Stimulated activated CD4-positive, alpha-beta T cell treated with anti-CD3 and anti-CD28 coated beads, Interleukin-4, amount 100 ng/mL, for 48 hours (primary cell): ENCODE measurements at places on chromosomes 2 and 18.

GRCh38 chr2:168766600-168766999, 35.8 kb upstream of the NOSTRIN start:
- no peak for DNase-seq

DNA sequence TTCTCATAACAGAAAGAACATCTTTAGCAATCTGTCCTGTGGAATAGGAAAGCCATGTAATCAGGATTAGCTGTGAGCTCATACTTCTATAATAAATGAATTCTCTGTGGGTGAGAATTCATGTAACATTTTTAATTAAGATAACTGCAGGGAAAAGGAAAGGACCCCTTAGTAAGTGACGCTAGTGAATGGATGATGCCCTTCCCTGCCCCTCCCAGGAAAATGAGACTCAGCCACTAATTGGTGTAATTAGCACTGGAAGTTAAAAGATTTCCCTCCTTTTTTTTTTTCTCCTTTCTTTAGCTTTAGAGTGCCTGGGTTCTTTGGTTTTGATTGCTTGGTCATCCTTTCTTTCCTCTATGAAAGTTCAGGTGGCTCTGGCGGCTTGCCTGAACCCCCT, 90.3 kb downstream of the VWA3B start:
- no peak for DNase-seq

- no peak for DNase-seq
These were observed 11.5 kb downstream of the PPP1R7 start for GRCh38 chr2:241161646-241162281.

- no peak for DNase-seq
These were observed 46.0 kb upstream of the CALCRL start for GRCh38 chr2:187493877-187494568.

- no peak for DNase-seq
These were observed 157.5 kb upstream of the MYCN start for GRCh38 chr2:15782769-15783294.

- no peak for DNase-seq
These were observed 15.5 kb upstream of the SIX2 start for GRCh38 chr2:45024600-45025291.

GRCh38 chr2:188713961-188714360, 260.2 kb upstream of the COL3A1 start:
- DNase-seq: no peak

DNA sequence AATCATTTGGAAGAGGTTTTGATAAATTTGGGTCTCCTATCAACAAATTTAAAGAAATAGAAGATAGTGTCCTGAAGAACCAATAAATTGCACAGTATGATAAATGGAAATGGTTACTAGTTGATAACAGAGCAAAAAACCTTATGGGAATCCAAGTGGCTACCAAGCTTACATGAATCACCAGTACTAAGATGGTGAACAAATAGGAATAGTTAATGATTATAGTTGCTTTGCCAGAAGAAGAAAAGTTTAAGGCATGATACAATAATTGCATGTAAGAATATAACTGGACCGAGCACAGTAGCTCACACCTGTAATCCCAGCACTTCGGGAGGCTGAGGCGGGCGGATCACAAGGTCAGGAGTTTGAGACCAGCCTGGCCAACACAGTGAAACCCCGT, 19.6 kb upstream of the INO80D start:
- DNase-seq: no peak

GRCh38 chr18:3058328-3059191, 45.6 kb upstream of the LPIN2 start:
- no peak for DNase-seq

DNA sequence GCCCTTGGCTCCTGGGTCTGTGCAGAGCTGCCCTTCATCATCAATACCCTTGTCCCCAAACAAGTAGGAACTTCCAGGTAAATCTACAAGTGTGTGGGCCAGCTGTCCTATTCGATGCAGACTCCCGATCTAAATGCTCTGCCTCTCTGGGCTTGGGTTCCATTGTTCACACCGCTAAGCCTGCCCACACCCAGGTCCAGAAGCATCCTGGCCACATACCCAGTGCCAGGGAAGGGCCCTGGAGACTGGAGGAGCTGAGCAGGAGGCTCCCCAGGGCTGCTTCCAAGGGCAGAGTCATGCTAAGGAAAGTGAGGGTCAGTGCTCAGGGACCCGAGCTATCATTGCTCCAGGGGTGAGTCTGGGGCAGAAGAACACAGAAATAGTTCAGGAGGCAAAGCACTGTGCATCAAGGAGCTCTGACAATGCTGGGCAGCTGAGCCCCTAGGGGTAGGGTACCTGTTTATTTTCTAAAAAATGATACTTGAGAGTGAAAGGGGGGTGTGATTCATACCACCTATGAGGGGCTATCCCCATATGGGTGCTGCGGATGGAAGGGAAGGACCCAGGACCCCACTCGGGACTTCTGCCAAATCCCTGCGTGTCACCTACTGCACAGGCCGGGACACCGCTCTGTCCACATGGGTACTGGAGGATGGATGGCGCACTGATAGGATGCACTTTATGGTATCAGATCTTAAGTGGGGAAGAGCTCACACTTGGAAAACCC, 25.8 kb upstream of the TWIST2 start:
- no peak for DNase-seq

DNA sequence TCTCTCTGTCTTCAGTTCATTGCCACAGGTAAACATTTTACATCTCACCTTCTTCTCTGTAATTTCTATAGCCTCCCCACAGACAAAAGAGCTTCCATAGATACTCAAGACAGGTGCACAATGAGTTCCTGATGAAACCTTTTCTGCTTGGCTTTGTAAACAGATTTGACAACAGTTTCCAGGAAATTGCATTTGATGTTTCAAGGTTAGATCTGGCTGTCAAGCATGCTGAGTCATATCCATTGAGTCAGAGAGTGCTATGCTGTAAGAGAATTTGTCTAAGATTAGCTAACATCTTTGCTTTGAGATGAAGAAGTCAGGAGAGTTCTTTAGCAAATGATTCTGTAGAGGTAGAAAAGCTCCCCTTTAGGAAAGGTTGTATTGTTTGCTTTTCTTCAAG, 40.6 kb upstream of the MAP2 start:
- DNase-seq: no peak

DNA sequence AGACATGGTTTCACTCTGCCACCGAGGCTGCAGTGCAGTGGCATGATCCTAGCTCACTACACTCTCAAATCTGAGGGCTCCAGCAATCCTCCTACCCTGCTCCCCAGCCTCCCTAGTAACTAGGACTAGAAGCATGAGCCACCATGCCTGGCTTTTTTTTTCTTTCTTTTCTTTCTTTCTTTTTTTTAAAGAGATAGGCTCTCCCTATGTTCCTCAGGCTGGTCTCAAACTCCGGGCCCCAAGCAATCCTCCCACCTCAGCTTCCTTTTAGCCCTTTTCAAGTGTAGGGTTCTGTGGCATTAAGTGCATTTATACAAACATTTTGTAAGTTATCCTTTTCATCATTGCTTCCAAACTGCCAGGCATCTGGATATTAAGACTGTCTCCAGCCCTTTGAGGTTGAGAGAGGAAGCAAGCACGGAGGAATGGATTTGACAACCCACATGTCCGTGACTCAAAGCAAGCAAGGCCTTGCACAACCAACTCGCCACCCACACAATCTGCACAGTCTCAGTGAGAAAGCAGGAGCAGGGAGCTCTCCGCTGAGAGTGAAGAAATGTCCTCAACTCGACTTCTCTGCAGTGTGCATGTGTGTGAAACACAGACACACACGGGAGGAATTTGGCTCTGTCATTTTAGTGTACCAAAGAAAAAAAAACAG, 65.6 kb downstream of the ATP8B1 start:
- DNase-seq: no peak

GRCh38 chr18:8889489-8889888, 184.1 kb downstream of the MTCL1 start:
- no peak for DNase-seq

DNA sequence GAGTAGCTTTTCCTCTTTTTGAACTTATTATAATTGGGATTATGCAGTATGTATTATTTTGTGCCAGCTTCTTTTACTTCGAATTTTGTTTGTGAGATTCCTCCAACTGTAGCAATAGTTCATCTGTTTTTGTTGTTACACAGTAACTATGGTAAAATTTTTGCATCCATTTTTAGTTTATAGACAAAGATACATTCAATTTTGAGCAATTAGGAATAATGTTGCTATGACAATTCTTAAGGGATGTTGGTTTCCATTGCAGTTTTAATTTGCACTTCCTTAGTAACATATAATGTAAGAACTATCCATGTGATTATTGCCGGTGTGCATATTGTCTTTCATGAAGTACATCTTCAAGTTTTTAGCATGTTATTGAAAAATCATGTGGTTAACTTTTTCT, 20.7 kb downstream of the CCDC102B start:
- no peak for DNase-seq

- peak; percentile 30 for DNase-seq
These were observed 28.8 kb downstream of the SP140 start for GRCh38 chr2:230254152-230254881.

DNA sequence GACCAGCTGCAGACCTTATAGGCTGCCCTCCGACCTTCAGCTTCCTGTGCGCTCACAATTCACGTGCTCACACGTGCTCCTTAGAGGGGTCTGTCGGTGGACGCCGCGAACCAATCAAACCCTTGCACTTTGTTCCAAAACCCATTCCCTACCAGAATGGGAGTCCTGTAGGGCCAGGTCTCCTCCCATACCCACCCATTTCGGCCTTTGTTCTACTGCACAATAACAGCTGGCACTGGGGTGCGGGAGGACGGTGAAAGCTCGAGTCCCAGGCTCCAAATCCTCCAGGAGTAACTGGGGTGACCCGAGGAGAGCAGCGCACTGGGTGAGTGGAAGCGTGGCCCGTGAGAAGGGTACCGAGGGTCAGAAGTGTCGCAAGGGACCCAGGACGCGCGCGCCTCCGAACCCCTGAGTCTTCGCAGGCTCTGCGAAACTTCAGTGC, 13.0 kb downstream of the SIX3 start:
- DNase-seq: no peak

- no peak for DNase-seq
These were observed 241.4 kb downstream of the KCNS3 start for GRCh38 chr2:18119883-18120282.

DNA sequence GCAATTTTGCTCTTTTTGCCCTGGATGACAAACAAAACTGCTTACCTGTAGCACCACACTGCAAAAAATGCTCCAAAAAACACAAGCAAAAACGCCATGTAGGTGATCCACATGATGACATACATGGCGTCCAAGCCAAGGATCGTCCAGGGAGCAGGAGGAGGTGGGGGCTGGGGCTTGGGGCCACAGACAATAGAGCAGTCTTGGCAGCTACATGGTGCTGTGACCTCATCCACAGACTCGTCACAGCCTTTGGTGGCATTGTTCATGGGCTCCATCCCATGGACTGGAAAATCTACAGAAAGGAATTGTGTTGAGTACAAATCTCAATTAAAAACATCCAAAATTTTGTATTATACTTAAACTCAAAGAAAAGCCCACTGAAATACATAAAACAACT, 26.1 kb downstream of the NPC1 start:
- no peak for DNase-seq

DNA sequence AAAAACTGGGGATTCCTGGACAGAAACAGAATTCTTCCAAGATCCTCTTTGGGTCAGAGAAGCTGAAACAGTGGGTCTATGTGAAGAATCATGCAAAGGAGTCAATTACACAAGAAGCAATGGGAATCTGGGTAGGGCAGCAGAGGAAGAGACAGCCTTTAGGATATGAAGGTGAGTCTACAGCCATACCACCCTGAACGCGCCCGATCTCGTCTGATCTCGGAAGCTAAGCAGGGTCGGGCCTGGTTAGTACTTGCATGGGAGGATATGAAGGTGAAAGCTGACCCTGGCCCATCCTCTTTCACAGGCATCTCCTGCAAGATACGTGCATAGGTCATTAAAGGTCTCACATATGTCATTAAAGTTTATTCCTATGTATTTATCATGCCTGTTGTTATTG, 1080.9 kb upstream of the FANCL start:
- DNase-seq: no peak

DNA sequence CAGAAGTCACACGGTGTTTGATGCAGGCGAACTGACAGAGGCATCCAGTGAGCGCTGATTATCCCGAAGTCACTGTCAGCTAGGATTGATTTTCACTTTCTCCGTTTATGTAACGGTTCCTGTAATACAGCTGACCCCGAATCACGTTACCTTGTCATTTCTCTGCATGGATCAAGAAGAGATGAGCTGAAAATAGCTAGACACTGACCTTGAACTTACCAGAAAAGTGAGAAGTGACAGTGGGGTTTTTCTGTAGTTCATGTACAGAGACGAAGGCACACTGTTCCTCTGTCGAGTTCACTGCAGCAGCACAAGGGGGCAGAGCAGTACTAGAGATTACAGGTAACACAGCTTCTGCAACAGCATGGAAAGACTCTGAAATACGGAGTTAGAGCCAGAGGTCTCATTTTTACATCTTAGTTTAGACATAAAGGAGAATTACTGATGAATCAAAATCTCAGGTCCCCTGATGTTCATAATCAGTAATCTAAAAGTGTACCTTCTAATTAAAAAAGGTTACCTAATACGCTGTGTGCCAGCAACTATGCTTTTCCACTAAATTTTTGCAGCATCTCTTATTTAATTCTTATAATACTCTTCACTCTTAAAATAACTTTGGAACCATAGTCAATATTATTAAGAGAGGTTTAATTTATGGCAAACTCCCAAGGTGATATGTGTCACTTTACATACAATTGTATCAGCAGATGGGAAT, 33.1 kb downstream of the ARHGAP15 start:
- no peak for DNase-seq

GRCh38 chr2:43178602-43179542, 47.5 kb downstream of the ZFP36L2 start:
- no peak for DNase-seq

DNA sequence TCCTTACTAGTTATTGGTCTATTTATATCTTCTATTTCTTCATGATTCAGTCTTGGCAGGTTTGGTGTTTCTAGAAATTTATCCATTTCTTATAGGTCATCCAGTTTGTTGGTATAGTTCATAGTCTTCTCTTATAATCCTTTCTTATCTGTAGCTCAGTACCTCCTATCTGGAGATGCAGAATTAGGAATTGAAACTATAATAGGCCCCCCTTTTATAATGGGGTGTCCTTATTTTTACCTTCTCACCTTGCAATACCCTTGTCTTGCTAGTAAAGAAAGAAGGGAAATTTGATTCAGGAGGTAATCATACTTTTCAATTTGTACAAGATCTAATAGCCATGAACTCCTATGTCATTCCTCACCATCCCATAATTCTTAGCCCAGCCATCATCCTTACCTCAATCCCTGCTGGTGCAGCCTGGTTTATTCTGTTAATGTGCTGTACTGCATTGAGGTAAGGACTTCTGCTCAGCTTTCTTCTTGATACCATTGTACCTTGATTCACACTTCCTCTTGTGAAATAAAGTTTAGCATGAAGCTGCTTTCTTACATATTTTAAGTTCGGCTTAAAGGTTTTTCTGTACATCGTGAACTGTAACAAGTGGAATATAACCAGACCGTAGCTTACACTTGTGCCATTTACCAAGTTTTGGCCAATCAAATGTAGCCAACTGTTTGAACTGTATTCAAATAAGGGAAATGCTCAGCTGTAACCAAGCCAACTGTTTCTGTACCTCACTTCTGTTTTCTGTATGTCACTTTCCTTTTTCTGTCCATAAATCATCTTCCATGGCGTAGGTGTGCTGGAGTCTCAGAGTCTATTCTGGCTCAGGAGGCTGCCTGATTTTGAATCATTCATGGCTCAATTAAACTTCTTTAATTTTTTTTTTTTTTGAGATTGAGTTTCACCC, 40.1 kb upstream of the PTH2R start:
- no peak for DNase-seq
